ENCODE measurements at places on chromosomes 5 and 9.

GRCh38 chr9:114606597-114607207 lies 4.4 kb upstream of the TMEM268 start:
- no peak for DNase-seq

DNA sequence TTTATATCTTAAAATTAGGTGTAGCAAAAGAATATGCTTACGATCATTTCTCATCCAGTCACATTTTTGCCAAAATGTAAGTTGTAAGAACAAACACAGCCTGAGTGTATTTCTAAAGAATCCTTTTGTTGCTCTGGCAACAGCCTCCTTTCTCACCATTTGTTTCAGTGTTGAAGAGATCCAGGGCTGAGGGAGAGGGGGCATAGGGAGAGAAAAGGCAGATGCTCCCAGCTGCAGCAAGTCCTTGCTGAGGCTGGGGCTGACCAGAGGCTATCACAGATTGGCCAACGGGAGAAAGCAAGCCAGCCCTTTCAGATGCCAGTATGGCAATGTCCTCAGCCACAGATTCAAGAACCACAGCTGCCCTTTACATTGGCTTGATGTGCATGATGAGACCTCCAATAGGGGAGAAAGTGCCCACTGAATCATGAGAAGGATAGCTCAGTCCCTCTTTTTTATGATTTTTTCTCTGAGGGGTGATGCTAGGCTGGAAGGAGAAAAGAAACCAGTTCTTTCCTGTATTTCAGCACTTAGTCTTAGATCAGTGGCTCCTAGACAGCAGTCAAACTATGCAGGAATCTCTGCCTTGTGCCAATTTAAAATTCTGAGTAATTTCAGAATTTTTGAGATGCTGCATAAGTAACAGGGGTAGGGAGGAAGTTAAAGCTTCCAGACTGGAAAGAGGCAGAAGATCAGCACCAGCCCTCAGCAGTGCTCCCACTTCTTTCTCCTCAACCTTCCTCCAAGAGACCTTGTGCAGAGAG lies 142.1 kb downstream of the LHFPL2 start:
- no peak for DNase-seq

- no peak for DNase-seq
Observed at GRCh38 chr5:25862276-25862675, 1176.1 kb downstream of the CDH9 start.

DNA sequence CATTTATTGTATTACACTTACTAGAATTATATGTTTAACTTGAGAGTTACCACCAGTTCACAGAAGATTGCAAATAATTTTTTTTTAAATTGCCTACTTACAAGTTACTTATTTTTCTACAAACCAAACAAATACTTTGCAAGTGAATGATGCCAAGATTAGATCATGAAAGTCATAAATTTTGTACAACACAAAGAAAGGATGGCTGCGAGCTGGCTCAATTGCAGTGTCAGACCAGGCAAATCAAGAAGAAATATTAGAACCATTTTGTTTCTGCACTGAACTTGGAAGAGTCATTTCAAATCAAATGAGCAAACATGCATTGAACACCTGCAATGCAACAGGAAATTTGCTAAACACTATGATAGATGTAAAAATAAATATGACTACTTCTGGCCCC lies 97.3 kb downstream of the PLCXD3 start:
- DNase-seq: no peak

DNA sequence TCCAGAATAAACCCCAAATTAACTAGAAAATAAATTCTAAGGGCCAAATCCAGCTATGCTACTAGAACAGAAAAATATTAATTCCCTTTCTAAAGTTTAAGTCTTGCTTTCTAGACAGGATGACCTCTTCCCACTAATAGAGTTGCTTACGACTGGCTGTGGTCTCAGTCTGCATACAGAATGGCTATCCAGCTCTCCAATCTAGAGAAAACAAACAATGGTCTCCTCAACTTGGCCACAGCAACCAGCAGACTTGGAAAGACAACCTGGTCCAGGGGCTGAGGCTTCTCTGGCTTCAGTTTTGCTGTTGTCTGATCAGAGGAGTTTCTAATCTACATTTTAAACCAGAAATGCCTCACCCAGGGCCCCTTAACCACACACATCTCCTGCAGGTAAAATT lies 28.9 kb downstream of the RASEF start:
- DNase-seq: no peak

GRCh38 chr5:72709341-72709740 lies 107.1 kb upstream of the TNPO1 start:
- DNase-seq: no peak

- no peak for DNase-seq
Observed at GRCh38 chr5:68444833-68445232, 229.3 kb downstream of the PIK3R1 start.
